AG04450 (cell line): ENCODE measurements at places on chromosomes 3 and 15.

DNA sequence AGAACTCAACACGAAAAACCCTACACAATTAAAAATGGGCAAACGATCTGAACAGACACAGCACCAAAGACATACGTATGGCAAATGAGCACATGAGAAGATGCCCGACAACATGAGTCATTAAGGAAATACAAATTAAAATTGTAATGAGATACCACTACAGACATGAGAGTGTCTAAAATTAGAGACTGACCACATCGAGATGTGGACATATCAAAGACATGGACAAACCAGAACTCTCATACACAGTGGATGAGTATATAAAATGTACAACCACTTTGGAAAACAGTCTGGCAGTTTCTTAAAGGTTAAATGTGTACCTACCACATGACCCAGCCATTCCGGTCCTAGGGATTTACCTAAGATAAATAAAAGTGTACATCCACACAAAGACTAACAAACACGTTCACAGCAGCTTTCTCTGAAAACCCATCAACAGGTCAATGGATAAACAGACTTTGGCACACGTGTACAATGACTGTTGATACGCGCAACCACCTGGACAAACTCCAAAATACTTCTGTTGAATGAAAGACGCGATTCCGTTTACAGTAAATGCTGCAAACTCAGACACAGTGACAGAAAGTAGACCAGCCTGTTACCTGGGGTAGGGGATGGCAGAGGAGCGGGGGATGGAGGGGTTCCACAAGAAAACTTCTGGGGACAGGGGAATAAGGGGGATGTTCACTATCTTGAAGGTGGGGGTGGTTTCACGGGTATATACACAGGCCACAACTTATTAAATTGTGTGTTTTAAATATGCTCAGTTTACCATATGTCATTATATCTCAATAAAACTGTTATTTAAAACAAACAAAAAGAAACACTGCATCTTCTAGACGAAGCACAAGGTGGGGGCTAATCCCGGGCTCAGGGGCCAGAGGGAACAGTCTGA is 2.1 kb downstream of the TNK2 start:
- no peak for DNase-seq

DNA sequence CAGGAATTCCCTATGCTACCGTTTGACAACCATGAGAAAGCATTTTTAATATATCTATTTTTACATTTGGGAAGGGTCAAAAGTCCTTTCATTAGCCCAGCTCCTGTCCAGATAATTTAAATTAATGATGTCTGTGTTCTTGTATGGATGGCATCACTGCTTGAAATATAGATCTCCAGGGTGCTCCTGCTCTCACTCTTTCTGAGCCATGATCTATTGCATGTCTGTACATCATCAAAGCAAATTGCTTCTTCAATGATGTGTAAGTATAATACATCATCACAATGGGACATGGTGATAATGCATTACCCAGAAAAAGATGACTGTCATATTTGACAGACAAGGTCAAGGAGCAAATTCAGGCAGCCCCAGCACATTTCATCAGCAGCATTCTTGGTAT is 223.6 kb upstream of the CNTN6 start:
- DNase-seq = no peak

- no peak for DNase-seq
These were observed 664 bp upstream of the PIK3CA start for GRCh38 chr3:179147514-179147872.

DNA sequence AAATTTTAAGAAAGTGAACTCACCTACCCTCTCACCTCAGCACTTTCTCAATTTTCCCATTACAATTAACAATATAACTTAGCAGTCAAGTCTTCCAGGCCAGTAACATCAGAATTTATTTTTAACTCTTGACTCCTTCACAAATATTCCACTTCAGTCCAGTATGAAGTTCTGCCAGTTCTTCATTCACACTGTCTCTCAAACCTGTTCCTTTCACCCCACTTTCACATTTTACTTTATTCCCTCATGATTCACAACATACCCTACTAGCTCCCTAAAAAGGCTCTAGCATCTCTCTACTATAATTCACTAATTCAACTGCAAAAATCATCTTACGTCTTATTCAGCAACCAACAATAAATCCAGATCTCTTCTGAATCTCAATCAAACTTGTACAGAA is 3.8 kb downstream of the GSK3B start:
- no peak for DNase-seq

DNA sequence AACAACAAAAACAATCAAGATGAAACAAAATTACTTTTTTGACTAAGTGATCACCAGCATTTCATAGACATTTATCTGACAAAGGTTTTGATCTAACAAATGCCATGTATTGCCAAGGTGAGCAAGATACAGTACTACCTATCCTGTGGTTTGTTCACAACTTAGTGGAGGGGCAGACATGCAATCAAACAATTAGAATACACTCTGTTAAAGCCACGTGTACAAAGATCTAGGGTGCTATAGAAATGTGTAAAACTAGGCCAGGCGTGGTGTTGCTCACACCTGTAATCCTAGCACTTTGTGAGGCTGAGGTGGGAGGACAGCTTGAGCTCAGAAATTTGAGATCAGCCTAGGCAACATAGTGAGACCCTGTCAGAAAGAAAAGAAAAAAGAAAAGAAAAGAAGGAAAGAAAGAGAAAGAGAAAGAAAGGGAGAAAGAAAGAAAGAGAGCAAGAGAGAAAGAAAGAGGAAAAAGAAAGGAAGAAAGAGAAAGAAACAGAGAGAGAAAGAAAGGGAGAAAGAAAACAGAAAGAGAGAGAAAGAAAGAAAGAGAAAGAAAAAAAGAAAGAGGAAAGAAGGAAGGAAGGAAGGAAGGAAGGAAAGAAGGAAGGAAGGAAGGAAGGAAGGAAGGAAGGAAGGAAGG is 1.4 kb upstream of the TRIM69 start:
- DNase-seq = no peak

DNA sequence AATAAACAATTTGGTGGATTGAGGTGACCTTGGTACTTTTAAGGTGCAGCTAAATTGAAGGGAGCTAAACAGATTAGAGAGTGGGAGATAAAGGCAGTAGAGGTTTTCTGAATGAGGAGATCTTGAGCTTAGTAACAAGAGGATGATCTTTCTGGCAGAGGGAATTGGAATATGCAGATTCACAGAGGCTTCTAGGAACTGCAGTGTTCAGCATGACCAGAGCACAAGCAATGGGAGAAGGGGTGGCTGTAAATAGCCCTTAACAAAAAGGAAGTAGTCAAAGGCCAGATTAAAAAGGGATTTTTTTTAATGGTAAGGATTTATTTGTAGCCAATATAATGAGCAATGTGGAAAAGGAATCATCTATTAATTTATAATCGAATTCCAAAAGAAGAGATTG is 5.7 kb upstream of the BNIP2 start:
- DNase-seq = no peak
